ENCODE measurements at places on chromosomes 3 and 15. TPM values are rescaled to one million over a fixed set of nuclear protein-coding genes. Genes with fewer than 3 reads are reported as not detected.

Gene DHX30
- 116 TPM for total RNA-seq

Gene MYO5C
- 0.66 TPM for total RNA-seq

Gene RBPMS2
- 2.0 TPM for total RNA-seq

Gene ZDHHC23
- 1.6 TPM for total RNA-seq

Gene LARP6
- total RNA-seq: 21.6 TPM

Gene PRR20G
- total RNA-seq: not detected

Gene ARID3B
- total RNA-seq: 154 TPM

Gene CCR2
- total RNA-seq: not detected

Gene GPR156
- 0.83 TPM for total RNA-seq

Gene INSYN1
- 86.6 TPM for total RNA-seq

Gene FLNB
- total RNA-seq: 75.4 TPM

Gene ZCWPW2
- total RNA-seq: 0.49 TPM

Gene CAMK2N2
- 14.8 TPM for total RNA-seq

Gene CAMK1
- total RNA-seq: 8.2 TPM

Gene PARP15
- total RNA-seq: 0.29 TPM

Gene TBC1D2B
- total RNA-seq: 45.3 TPM

Gene RTP3
- total RNA-seq: not detected

Gene RASL12
- 0.44 TPM for total RNA-seq

Gene C2CD4A
- total RNA-seq: 0.20 TPM

Gene MB21D2
- total RNA-seq: 42.5 TPM

Gene TM4SF18
- total RNA-seq: not detected

Gene ITGB5
- 12.8 TPM for total RNA-seq

Gene CFAP92
- 0.15 TPM for total RNA-seq

Gene C3orf49
- total RNA-seq: not detected

Gene EFCC1
- total RNA-seq: not detected

Gene PDZRN3
- total RNA-seq: 21.9 TPM

Gene IGDCC3
- total RNA-seq: 342 TPM

Gene NEK10
- 1.5 TPM for total RNA-seq

Gene ROBO2
- 330 TPM for total RNA-seq

Gene HGD
- total RNA-seq: not detected

Gene RHOV
- total RNA-seq: 1.8 TPM

Gene GPR87
- total RNA-seq: not detected

Gene KBTBD13
- total RNA-seq: not detected

Gene LMCD1
- total RNA-seq: 1.3 TPM

Gene GP9
- total RNA-seq: not detected

Gene LMOD3
- total RNA-seq: not detected

Gene HHATL
- total RNA-seq: 7.6 TPM

Gene USP8
- 49.3 TPM for total RNA-seq

Gene DUOXA2
- not detected for total RNA-seq

Gene GABRB3
- 287 TPM for total RNA-seq

Gene TBL1XR1
- 101 TPM for total RNA-seq

Gene CLDN18
- total RNA-seq: not detected

All from glutamatergic neuron (in vitro differentiated cells).